Activated effector memory CD4-positive, alpha-beta T cell treated with Interleukin-2 at 50 U/mL for 16 hours (primary cell): ENCODE measurements at places on chromosomes 7 and 10.

DNA sequence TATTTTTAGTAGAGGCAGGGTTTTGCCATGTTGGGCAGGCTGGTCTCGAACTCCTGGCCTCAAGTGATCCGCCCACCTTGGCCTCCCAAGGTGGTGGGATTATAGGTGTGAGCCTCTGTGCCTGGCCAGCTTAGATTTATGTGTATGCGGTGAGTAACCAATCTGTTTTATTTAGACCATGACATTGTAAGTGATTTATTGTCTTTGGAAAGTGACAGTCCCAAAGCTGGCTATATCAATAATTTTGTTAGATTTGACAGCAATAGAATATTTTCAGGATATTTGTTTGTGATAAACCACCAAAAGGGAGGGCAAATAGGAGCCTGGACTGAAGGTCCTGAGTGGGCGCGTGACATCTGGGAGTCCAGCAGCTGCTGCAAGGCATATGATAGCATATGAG, 75.7 kb downstream of the XRCC2 start:
- no peak for DNase-seq

- DNase-seq, result no peak
Measured at GRCh38 chr10:9243941-9244411, 1189.5 kb downstream of the GATA3 start.

DNA sequence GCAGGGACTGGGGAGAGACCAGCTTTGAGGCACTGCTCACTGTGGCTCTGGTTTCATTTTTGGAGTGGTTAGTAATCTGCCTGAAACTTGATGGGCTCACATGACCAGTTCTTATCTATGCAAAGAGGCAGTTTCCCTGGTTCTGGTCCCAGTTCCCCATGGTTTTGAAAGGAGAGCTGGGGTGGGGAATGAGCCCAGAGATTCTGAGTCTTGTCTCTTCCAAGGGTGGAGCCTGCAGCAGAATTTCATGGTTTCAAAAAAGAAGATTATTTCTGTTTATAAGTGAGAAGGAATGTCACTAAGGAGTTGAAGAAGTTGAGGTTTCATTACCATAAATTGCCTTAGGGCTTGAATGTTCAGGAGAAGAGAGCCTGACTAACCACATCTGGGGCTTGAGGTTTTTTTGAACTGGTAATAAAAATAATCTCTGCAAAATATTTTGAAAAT, 190.2 kb upstream of the HABP2 start:
- no peak for DNase-seq

DNA sequence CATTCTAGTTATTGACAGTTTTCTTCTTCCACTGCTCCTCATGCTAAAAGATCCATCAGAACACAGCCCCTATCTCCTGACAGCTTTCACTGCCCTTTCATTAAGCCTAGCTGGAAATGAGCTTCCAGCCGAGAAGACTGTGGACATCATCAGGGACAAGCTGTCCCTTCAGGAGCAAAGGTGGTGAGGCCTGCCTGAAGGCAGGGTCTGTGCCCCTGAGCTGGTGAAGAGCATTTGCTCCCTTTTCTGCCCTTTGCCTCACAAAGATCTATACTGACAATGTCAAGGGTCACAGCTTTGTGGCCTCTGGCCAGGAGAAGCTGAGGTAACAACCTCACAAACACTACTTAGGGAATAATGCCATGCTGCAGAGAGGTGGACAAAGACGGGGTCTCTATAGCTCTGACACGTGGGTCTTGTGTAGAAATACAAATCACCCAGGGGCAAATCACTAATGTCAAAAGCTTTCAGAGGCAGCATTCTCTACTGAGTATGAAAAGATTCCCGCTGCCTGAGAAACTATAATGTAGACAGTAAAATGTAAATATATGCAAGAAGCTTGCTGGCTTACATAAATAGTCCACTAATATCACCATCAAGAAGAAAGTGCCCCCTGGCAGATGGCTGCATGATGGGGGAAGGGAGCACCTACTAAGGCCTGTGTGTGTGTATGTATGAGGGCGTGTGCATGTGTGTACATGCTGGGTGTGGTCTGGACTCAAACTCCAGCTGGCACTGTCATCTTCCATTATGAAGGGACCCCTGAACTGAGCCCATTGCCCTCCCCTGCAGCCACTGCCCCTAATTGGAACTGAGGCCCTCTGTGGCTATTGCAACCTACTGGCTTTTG, 55.8 kb downstream of the HBP1 start:
- DNase-seq, result no peak

DNA sequence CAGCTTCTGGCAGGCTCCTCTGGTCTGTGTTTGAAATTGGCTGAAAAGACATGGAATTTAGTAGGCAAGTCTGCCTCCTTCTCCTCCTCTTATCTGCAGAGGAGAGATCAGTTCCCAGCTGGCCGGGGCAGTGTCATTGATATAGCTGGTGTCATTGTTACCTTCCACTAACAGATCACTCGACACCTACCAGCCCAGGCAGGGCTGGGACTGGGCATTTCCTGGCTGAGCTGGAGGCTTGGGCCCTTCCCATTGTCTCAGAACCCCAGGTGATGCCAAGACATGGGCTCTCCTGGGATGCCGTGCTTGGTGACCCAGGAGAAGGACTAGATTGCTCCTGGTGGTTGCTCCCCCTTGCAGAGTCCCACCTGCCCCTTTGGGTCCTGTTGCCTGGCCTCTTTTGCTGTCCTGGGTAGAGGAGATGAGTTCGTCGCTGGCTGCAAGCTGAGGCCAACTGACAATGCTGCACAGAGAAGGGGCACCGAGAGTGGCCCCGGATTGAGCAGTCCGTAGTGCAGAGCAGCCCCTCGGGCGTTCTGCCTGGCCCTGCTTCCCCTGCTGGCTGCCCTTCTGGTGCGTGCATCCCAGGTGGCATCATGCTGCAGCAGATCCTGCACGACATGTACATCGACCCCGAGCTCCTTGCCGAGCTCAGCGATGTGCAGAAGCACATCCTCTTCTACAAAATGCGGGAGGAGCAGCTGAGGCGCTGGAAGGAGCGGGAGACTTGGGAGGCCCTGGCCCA, at the start of gene SH2D4B:
Gene SH2D4B, plus strand, starts transcription at position 167 of the 745 bp plus-strand sequence. Its CDS starts 430 bp downstream, at position 597.
- DNase-seq, result no peak
